ENCODE measurements at places on chromosomes 16 and 17.
A peak's percentile ranks its signal among the peaks of the same experiment; 100 is the strongest.

GRCh38 chr16:21620592-21620991 lies 21.2 kb downstream of the METTL9 start:
- no peak for DNase-seq

DNA sequence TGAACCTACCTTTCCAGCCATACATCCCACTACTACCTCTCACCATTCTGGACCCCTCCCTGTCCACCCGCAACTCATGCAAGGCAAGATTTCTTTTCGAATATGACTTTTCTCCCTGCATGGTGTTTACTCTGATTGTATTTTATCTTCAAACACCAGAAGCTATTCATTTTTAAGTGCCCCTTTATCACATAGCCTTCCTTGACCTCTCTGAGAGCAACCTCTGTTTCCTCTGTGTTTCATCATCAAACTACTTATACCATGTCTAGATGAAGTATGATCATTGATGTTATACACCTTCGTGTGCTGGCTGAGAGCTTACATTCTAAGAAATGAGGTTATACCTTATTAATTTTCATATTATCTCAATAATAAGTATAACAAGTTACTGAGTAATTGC lies 31.8 kb downstream of the SYCE1L start:
- no peak for DNase-seq

DNA sequence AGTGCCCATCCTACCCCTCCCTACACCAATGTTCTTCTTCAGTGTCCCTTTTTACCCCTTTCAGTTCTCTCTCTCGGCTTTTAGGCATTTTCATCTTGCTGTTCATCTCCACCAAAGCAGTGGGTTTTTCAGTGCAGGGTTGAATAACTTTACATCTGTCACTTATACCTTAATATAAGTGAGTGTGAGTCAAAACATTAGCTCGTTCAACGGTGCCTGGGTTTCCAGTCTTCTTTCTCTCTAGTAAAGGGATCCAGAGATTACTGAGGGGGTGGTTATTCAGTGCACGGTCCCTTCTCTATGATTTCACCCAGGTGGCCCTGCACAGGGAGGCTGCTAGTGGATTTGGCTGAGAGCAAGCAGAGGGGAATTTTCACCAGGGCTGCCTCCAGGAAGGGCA lies 210.6 kb upstream of the CDH5 start:
- DNase-seq = no peak

- no peak for DNase-seq
These were observed 1.1 kb downstream of the DRC7 start for GRCh38 chr16:57695680-57696069.

GRCh38 chr16:17134586-17134985 lies 336.2 kb downstream of the XYLT1 start:
- no peak for DNase-seq

DNA sequence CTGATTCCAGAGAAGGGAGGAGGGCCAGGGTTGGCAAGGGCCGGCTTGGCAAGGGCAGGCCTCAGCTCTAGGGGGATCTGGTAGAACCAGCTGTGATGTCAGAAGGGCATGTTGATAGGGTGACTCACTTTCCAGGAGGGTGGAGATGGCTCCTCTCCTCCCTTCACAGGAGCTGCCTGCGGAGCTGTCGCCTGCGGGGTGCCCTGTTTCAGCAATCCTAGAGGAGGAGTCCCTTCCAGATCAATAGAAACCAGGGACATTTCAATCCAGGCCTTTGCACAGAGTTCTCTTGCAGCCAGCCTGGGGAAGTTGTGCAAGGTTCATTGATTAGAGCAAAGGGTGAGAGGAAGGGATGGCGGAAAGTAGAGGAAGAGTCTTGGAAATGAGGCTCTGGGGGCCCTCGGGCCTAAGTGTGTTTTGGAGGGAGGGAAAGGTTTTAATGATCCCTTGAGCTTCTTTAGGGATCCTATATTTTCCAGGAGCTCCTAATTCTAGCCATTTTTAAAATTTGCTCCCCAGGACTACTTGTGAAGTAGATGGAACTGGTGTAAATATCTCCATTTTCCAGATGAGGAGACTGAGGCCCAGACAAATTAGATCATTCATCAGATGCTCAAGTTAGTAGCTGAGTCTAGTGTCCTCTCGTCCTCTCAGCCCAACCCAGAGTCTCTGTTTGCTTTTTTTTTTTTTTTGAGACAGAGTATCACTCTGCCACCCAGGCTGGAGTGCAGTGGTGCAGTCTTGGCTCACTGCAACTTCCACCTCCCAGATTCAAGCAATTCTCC lies 24.8 kb upstream of the CSNK2A2 start:
- no peak for DNase-seq

- DNase-seq = peak; percentile 75
These were observed 857 bp upstream of the STAT5A start for GRCh38 chr17:42287305-42287976.

- DNase-seq = no peak
These were observed 10.8 kb downstream of the CSNK2A2 start for GRCh38 chr16:58187092-58187491.

DNA sequence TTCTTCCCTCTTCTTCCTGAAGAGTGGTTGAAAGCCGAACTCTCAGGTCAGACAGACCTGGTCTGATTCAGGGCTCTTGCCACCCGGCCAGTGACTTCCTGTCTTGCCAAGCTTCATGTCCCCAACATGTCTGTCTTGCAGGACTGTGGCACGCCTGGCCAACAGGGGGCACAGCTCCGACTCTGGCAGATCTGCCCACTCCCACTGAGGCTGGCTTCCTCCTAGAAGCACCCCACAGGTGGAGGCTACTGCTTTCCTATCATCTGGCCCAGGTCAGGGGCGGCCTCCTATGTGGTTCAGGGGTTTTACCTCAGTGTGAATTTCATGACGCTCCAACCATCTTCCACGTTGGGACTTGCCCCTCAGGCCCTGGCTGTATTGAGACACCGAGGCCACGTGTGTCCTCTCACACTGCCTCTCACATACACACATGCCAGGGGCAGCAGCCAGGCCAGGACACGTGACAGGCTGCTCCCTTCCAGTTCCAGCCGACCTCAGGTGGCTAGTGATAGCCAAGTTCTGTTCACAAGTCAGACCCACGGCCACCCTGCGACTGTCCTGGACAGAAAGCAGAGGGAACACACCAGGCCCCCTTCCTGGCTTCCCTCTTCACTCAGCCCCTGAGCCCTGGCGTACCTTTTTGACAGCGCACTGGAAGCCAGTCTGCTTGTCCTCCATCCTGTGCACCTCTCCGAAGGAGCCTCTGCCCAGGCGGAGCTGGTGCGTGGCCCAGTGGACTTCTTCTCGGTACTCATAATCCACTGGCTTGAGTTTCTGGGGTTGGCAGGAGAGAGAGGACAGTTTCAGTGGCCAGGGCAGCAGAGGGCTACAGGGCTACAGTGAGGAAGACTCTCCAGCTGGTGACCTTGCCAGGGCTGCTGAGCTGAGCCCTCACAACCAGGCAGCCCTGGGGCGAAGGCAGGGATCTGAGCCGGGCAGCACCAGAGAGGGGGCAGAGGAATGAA lies 22.6 kb upstream of the SPATA32 start:
- DNase-seq = no peak

DNA sequence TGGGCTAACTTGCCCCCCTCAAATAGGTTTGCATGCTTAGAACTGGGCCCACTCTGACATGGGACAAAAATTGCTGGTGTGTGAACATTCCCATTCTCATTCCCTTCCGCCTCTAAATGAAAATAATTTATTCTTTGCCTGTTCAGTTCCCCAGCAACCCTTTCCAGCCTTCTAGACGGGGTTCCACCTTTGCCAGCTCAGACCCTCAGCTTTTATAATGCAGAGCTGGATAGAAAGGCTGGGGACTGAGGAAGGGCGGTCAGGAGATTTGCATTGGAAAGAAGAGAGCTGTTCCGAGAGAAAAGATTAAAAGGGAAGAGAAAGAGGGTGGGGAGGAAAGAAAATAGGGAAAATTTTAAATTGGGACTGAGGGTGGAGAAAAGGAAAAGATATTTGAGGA lies 151.1 kb upstream of the WSCD1 start:
- DNase-seq = no peak

DNA sequence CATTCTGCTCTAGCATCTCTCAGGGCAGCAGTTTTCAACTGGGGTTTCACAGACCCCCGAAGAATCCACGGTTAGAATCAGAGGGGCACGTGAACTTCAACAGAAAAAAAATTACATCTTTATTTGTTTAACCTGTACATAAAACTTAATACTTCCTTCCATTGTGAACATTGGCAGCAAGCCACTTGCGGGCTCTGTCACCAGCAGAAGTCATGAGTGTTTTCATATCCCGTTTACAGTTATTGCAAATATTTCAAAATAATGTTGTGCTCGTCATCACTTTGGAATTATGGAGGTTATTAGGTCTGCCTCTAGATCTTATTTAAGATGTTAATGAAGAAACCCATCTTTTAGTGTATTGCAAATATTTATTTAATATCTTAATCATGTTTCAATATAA lies 109.8 kb downstream of the SDR42E1 start:
- no peak for DNase-seq

DNA sequence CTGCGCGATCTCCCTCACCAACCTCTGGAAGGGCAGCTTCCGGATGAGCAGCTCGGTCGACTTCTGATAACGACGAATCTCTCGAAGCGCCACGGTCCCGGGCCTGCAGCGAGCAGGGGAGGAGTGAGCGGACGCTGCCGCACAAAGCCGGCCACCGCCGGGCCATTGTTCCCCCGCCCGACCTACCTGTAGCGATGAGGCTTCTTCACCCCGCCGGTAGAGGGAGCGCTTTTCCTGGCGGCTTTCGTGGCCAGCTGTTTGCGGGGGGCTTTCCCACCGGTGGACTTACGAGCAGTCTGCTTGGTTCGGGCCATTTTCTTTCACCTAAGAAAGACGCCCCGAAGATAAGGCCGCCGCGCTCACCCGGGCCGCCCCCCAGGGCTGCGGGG lies 5.8 kb upstream of the UNK start:
- DNase-seq = no peak

DNA sequence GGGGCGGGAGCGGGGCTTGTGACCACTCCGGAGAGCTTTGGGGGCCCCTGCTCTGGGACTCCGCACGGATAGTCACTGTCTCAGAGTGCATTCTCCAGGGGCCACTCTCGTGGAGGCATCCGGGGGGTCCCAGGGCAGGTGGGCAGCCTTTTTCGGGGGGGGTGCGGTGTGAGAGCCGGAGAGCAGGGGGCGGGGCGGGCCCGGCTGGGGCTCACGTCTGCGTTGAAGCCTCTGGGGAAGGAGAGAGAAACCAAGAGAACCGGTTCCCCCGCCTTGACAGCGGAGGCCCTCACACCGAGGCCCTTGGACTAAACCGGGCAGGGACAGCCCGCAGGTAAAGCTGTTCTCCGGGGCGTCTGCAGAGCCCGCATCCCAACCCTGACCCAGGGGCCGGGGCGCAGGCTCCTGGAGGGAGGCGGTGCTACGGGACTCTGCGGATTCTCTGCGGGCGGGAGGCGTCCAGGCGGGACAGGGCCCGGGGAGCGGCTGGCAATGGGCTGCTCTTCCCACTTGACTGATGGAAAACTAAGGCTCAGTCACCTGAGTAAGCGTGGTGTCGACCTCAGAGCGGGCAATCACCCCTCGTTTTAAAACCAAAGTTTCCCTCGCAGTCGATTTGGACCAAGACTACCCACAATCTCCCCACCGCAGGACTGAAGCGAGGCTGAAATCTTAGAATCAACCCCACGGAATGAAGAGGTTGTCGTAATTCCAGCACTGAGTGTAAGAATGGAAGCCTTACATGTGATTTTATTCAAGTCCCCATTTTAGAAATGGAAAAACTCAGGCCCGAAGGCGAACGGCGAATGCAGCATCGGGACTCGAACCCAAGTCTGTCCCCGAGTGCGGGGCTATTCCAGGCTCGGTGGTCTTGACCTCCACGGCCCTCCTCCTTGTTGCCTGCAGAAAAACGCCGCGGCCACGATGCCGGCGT lies 49.6 kb upstream of the AMZ2 start:
- no peak for DNase-seq

DNA sequence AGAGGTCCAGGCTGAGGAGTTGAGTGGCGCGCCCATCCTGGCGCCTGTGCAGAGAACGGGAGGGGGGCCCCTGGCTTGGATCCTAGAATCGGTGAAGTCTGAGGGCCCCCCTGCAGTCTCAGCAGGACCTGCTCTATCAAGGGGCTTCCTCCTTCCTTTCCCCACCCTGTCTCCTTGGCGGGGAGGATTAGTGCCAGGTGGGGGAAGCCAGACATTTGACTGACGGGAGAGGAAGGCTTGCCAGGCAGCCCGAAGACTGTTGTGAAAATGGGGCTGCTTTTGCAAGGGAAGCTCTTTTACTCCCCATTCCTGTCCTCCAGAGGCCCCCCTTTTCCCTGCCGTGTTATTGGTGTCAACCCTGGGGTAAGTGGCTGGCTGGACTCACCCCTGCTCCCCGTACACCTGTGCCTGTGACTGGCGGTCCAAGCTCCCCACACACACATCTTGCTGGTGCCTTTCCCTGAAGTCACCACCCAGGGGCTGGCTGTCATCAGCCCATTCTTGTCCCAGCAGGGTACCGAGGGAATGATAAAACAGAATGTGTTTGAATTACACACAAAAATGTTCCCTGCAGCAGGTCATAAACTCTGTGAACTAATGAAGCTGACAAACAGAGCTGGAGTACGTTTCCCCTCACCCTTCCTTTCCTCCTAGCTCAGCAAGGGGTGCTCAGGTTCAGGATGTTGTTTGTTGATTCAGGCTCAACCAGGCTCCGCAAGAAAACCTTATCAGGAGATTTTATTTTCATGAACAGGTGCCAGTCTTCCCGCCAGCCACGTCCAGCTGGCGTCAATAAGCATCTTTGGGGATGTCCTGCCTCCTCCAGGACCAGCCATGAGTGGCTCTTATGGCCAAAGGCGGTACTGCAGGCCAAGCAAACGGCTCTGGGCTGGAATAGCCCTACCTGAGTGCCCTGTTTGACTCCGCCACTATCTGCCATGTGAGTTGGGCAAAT lies 4.4 kb upstream of the ARMC7 start:
- DNase-seq = no peak

DNA sequence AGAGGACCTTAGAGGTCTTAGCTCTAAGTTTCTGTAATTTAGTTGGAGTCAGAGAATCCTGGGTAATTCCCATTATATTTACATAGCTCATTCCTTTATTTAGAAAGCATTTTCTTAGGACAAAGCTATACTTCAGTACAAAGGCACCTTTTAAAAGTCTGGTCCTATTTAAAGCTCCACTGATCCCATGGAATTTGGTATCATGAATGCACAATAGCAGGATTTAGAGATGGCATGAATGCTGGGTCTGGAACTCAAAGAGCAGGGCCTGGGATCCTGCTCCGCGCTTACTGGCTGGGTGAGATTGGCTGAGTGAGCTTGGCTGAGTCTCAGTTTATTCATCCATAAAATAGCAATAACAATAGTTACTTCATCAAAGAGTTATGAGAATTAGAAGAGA lies 4.8 kb downstream of the KRT23 start:
- no peak for DNase-seq

DNA sequence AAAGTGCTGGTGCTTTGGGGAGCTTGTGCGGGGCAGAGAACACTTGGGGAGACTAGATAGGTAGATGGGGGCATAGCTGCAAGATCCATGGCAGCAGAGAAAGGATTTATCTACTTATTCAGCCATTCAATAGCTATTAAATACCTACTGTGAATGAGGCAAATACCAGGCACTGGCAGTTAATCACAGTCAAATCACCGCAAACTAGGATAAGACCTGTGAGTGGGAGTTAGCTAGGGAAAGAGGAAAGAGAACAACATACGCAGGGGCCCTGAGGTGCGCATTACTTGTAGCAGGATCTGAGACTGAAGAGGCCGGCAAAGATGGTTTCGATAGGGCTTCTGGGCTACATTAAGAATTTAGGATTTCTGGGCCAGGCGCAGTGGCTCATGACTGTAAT lies 3.8 kb upstream of the ALKBH5 start:
- DNase-seq = no peak

- peak; percentile 72 for DNase-seq
These were observed 24.0 kb upstream of the CIBAR2 start for GRCh38 chr16:85136213-85136701.

All from Ammon's horn (tissue), 1 donor.